ENCODE measurements at places on chromosomes 13 and 19.

DNA sequence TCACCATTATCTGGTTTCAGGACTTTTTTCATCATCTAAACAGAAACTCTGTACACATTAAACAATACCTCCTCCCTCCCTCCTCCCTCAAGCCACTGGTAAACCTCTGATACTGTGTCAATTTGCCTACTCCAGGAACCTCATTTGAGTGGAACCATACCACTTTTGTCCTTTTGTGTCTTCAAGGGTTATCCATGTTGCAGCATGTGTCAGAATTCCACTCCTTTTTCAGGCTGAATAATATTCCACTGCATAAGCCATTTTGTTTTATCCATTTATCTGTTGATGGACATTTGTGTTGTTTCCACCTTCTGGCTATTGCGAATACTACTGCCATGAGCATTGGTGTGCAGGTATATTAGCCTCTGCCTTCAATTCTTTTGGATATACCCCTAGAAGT, 27.5 kb downstream of the TGDS start:
- no peak overlapping the region for H3K27ac ChIP-seq
- H3K36me3 ChIP-seq = peaks cover 38% of the 10 kb centered on the region
- H3K4me3 ChIP-seq = no peak overlapping the region
- no peak for DNase-seq
- no peaks in the 10 kb centered on the region for H3K4me1 ChIP-seq

- H3K4me1 ChIP-seq = no peaks in the 10 kb centered on the region
- no peaks in the 10 kb centered on the region for H3K36me3 ChIP-seq
- no peak for DNase-seq
- no peak overlapping the region for H3K27ac ChIP-seq
- no peak overlapping the region for H3K4me3 ChIP-seq
Observed at GRCh38 chr19:35533822-35534392, 651 bp downstream of the GAPDHS start.

GRCh38 chr13:42218576-42218975, 53.4 kb upstream of the AKAP11 start:
- no peak overlapping the region for H3K27ac ChIP-seq
- peaks cover 10% of the 10 kb centered on the region for H3K36me3 ChIP-seq
- H3K4me3 ChIP-seq = no peak overlapping the region
- DNase-seq = no peak
- no peaks in the 10 kb centered on the region for H3K4me1 ChIP-seq
- no peaks in the 10 kb centered on the region for H3K27me3 ChIP-seq

DNA sequence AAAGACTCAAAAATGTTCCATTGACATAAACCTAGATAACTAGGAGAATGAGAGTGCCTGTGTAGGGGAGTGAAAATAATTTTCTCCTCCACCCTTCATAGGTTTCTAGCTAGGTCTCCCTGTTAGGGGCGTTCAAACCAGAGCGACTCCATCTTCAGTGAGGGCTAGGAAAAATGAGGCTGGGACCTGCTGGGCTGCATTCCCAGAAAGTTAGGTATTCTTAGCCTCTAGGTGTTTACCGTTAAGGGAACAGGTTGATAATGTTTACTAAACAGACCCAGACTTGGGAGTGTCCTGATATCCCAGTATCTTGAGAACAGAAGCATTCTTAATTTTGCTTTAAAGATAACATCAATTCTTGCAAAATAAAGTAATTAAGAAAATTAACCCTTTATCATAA, 20.1 kb downstream of the PABPC3 start:
- DNase-seq = no peak
- peaks cover 24% of the 10 kb centered on the region for H3K27me3 ChIP-seq
- H3K36me3 ChIP-seq = no peaks in the 10 kb centered on the region

- no peak overlapping the region for H3K4me3 ChIP-seq
- peaks cover 15% of the 10 kb centered on the region for H3K4me1 ChIP-seq
- DNase-seq = peak; percentile 41
- no peak overlapping the region for H3K27ac ChIP-seq
- peaks cover 42% of the 10 kb centered on the region for H3K36me3 ChIP-seq
Observed at GRCh38 chr19:2775556-2776430, 7.3 kb downstream of the SGTA start.

DNA sequence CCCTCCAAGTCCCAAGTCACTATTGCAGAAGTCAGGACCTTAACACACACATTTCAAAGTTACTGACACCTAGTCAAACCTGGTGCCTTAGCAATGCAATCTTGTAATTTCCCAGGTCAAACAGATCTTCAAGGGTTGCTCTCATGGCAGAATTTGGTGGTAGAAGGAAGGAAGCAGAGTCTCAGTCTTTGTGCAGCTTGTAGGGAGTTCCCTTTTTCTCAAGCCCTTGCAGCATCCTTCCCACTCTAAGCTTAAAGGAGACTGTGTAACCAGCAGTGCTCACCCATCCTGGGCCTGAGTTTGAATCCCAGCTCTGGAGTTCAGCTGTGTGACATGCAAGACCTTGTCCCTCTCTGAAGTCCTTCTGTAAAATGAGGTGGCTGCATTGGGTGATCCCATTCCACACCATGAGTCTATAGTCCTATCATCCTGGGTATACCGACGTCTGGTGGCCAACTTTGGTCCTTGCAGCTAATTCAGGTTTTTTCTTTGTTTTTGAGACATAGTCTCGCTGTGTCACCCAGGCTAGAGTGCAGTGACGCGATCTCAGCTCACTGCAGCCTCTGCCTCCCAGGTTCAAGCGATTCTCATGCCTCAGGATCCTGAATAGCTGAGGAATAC, 9.8 kb downstream of the SIGLEC10 start:
- no peaks in the 10 kb centered on the region for H3K4me1 ChIP-seq
- DNase-seq = no peak
- no peaks in the 10 kb centered on the region for H3K36me3 ChIP-seq

- H3K4me3 ChIP-seq = no peak overlapping the region
- H3K36me3 ChIP-seq = peaks cover 2% of the 10 kb centered on the region
- DNase-seq = no peak
- H3K27ac ChIP-seq = no peak overlapping the region
- H3K27me3 ChIP-seq = no peaks in the 10 kb centered on the region
- no peaks in the 10 kb centered on the region for H3K4me1 ChIP-seq
Observed at GRCh38 chr13:46121033-46121432, 16.2 kb upstream of the CPB2 start.

DNA sequence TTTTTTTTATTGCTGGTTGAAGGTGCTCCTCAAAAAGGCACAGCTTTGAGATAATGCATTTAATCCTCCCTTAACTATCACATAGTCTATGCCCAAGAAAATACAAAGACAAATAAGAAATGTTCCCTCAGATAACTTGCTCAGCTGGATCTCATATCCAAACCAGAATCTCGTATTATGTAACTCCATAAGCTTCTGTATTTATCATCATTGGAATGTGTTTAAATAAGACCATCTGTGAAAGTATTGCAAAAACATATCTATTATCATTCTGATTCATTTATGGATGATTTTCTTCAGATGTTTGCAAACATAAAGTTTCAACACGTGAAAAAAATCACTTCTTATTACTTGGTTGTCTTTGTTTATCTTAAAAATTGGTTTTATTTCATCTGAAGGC, 190.9 kb downstream of the IRS2 start:
- no peak overlapping the region for H3K27ac ChIP-seq
- H3K36me3 ChIP-seq = 0 out of 2 replicates have a peak, but pooled peaks cover 2% of the 10 kb centered on the region
- no peak for DNase-seq
- H3K27me3 ChIP-seq = no peaks in the 10 kb centered on the region

- no peak overlapping the region for H3K27ac ChIP-seq
- no peaks in the 10 kb centered on the region for H3K4me1 ChIP-seq
- H3K36me3 ChIP-seq = no peaks in the 10 kb centered on the region
- no peaks in the 10 kb centered on the region for H3K27me3 ChIP-seq
- DNase-seq = no peak
- H3K4me3 ChIP-seq = no peak overlapping the region
Observed at GRCh38 chr19:13070425-13071140, 32.1 kb downstream of the LYL1 start.

DNA sequence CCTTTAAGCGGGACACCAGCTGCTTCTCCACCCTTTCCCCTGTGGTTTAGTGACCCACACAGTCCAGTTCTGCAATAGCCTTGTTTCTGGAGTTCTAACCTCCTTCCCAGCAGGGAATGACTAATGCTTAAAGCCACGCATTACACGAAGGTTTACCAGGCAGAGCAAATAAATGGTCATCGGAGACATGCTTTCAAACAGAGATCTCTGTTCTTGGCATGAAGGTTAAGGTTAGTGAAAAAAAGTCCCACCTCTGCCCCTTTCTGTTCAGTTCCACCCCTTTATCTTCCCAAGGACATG, 25.3 kb upstream of the MEDAG start:
- no peak for DNase-seq
- no peaks in the 10 kb centered on the region for H3K4me1 ChIP-seq
- H3K4me3 ChIP-seq = no peak overlapping the region
- no peak overlapping the region for H3K27ac ChIP-seq
- peaks cover 5% of the 10 kb centered on the region for H3K27me3 ChIP-seq

GRCh38 chr13:66681403-66681802, 548.7 kb downstream of the PCDH9 start:
- H3K4me1 ChIP-seq = no peaks in the 10 kb centered on the region
- H3K27ac ChIP-seq = no peak overlapping the region
- H3K27me3 ChIP-seq = no peaks in the 10 kb centered on the region
- H3K36me3 ChIP-seq = no peaks in the 10 kb centered on the region

DNA sequence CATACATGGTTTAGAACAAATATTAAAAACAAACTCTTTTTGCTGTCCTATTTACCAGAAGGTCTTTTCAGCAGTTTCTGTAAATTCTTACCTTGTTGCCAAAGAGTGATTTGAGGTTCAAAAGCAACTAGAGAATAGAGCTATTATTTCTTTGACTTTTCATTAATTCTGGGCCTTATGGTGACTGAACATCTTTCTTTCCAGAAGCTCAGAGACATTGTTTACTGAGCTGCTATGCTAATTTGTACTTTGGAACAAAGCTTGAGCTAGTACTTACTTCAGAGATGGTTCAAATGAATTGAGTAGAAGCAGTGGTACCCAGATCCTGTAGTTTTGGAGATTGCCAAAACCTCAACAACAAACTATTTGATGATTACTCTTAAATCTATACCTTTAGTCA, 331.2 kb downstream of the SPRY2 start:
- no peak overlapping the region for H3K4me3 ChIP-seq
- H3K27me3 ChIP-seq = peaks cover 3% of the 10 kb centered on the region
- no peaks in the 10 kb centered on the region for H3K4me1 ChIP-seq

GRCh38 chr19:41551711-41552110, 24.3 kb upstream of the CEACAM21 start:
- DNase-seq = no peak
- H3K27ac ChIP-seq = no peak overlapping the region
- H3K4me3 ChIP-seq = no peak overlapping the region
- H3K36me3 ChIP-seq = no peaks in the 10 kb centered on the region
- peaks cover 16% of the 10 kb centered on the region for H3K4me1 ChIP-seq

- peaks cover 13% of the 10 kb centered on the region for H3K4me1 ChIP-seq
- no peaks in the 10 kb centered on the region for H3K36me3 ChIP-seq
- peak within 1 kb of the TSS; percentile 63 for H3K4me3 ChIP-seq
- H3K27me3 ChIP-seq = no peaks in the 10 kb centered on the region
- peak; percentile 95 for DNase-seq
- H3K27ac ChIP-seq = peak within 1 kb of the TSS; percentile 74
Observed at GRCh38 chr19:56507446-56508289, at the start of gene ZNF471. ZNF471 (plus strand) TSS chr19:56507855; CDS start chr19:56511572, 3,717 bp downstream.

- DNase-seq = no peak
- H3K27ac ChIP-seq = peak overlapping the region; percentile 91
- peaks cover 57% of the 10 kb centered on the region for H3K36me3 ChIP-seq
Observed at GRCh38 chr19:3183721-3184641, 1.7 kb upstream of the NCLN start.

DNA sequence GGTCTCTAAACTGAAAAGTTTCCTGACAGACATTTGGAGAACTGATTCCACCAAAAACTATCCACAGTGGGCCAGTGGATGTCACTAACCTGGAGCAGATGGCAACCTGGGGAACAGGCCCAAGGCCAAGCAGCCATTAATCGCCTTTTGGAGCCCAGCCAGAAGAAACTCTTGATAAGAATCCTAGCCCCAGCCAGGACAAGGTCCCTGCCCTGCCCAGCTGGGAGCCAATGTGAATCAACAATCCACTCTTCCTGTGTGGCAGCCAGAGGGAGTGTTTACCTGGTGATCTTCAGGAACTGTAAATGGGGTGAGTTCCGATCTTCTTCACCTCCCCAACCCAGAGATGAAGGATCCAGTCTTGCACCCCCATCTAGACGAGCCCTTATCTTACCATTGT, 14.5 kb upstream of the IGSF23 start:
- H3K27ac ChIP-seq = no peak overlapping the region
- H3K27me3 ChIP-seq = no peaks in the 10 kb centered on the region
- no peaks in the 10 kb centered on the region for H3K36me3 ChIP-seq

DNA sequence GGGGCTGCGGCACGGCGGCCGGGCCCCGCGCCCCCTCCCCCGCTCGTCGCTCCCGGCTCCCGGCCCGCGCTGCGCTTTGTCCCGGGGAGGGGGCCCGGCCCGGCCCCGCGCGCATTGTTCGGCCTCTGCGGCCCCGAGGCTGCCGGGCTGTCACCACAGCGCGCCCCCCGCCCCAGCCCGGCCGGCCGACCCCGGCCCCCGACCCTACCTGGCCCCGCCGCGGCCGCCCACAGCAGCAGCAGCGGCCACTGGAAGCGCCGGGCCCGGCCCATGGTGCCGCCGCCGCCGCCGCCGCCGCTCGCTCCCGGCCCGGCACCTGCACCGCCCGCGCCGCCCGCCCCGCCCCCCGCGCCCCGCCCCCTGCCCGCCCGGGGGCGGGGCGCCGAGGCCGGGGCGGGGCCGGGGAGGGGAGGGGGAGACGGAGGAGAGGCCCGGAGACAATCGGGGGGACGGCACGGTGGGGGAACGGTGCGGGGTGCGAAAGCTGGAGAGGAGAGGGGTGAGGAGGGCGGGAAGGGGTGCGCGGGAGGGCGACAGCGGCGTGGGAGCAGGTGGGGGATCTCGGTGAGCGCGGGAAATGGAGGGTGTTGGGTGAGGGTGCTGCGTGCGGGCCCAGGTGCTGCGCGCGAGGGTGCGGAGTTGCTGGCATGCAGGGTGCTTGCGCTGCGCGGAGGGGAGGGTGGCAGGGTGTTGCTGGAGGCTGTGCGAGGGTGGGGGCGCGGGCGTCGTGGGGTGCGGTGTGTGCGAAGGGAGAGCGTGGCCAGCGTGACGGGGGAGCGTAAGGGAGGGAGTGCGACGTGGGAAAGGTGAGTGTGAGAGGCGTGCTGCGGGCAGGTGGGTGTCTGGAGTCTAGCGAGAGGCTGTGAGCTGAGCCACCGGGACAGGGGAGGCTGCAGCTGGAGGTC, at the start of gene CADM4:
TSS of gene CADM4 (minus strand) at position 332 of the 905 bp plus-strand sequence. CDS start at position 272, 60 bp downstream.
- peaks cover 20% of the 10 kb centered on the region for H3K4me1 ChIP-seq
- no peaks in the 10 kb centered on the region for H3K36me3 ChIP-seq
- peak; percentile 56 for DNase-seq
- peaks cover 22% of the 10 kb centered on the region for H3K27me3 ChIP-seq

DNA sequence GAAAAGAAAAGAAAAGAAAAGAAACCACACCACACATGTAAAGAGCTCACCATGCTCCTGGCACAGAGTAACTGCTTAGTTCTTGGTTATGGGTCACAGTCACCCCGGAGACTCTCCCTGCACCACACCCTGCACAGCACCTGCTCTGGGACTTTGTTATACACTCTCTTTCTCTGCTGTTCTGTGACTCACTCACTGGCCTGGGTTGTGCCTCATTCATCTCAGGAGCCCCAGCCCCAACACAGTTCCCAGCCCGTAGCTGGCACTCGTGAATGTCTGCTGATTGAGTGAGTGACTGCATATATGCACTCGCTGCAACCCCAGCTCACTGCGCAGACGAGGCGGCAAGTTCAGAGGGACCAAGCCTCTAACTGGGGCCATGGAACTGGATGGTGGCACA, 22.9 kb upstream of the ZNF507 start:
- H3K27ac ChIP-seq = no peak overlapping the region
- no peak for DNase-seq

GRCh38 chr13:29589234-29589633, 6.3 kb downstream of the SLC7A1 start:
- no peak overlapping the region for H3K4me3 ChIP-seq
- no peaks in the 10 kb centered on the region for H3K27me3 ChIP-seq
- peaks cover 79% of the 10 kb centered on the region for H3K36me3 ChIP-seq
- DNase-seq = no peak
- H3K4me1 ChIP-seq = peaks cover 57% of the 10 kb centered on the region
